ENCODE measurements at places on chromosomes 5 and 9.

DNA sequence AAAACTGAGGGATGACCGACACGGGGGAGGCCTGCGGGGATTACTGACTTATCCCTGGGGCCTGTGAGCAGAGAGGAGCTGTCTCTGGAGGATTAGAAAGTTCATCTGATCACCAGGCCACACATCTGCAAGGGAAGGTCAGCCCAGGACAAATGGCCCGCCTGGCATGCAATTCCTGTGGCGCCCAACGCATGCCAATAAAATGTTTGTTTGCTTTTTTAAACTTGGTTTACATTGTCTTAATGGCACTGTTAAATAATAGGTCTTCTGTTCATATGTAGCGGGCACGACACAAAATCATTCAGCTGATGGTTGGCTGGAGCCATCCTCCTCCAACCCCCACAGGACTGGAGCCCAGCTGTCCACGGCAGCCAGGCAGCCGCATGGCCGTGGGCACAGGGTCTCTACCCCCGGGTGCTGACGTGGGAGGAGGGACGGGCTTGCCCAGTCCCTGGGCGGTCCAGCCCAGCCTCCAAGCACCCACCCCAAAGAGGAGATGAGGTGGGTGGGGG lies 41.0 kb upstream of the SLC12A7 start:
- no peak for DNase-seq

GRCh38 chr5:151664694-151665585 lies 21.8 kb downstream of the SPARC start:
- DNase-seq, result no peak

DNA sequence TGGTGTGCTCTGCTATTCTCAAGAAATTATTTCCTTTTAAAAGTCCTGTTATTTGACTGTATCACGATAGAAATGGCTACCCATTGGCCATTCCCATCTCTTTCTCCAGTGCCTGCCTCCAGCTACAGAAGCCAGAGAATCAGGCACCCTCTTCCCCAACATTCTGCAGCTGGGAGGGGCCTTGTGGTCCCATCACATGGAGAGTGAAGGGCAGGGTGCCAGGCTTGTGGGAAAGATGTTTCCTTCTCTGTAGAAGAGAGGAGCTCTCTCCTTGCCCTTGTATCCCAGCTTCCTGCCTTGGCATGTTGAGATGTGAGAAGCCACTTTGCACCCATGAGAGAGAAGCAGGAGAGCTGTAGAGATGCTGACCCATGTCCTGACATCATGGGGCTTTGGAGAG lies 465.0 kb downstream of the MTRR start:
- DNase-seq, result no peak

GRCh38 chr9:73579823-73580222 lies 428.2 kb downstream of the ANXA1 start:
- no peak for DNase-seq

DNA sequence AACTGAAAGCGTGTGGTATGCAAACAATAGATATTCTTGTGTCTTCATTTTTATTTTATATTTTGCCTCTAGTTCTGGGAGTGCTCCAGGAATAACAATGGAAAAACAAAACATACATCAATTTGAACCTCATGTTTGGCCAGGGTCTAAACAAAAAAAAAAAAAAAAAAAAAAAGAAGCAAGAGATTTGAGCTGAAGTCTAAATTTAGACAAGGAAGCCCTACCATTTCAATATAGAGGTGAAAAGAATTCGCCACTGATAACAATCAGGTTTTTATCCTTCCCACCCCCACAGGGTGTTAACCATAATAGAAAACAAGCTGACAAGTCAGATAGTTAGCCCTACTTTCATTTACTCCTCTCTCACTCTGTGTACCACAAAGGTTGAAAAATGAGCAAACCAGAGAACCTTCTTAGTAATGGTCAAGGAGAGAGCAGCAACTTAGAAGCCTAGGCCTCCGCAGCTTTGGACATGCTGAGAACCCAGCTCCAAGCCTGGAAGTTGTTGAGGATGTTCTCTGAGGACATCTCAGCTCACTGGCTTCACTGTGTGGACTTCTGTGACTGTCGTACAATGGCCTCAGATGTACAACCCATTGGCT lies 118.2 kb upstream of the HMHB1 start:
- no peak for DNase-seq

DNA sequence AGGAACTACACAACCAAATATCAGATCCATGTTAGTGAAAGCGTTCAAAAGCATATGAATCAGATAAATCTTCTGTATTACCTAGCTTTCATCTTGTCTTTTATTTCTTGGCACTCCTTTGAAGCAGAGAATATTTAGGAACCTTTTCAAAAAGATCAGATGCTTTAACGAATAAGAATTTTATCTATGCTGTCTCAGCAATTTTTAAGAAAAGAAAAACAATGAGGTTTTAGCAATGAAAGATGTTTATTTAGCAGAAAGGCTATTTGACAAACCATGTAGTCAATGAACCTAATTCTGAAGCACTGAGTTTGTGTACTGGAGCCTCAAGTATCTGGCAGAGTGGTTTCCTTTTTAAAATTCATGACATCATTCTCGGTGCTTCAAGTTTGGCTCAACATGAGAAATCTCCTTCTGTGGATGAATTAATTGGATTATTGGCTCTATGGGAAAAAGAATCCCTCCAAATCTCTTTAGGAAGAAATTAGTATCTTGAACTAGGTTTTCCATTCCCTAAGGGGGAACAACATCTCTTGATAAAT lies 534.7 kb downstream of the CAAP1 start:
- no peak for DNase-seq
